ENCODE measurements at places on chromosomes 7 and 10. TPM values are rescaled to one million over a fixed set of nuclear protein-coding genes. Genes with fewer than 3 reads are reported as not detected.
A peak's percentile ranks its signal among the peaks of the same experiment; 100 is the strongest.

GRCh38 chr7:41052736-41053135 lies 650.2 kb downstream of the INHBA start:
- no peak for DNase-seq

- no peak for DNase-seq
Measured at GRCh38 chr10:106819490-106819889, 345.0 kb downstream of the SORCS1 start.

- no peak for DNase-seq
Measured at GRCh38 chr10:114021717-114022680, 21.7 kb upstream of the ADRB1 start.

DNA sequence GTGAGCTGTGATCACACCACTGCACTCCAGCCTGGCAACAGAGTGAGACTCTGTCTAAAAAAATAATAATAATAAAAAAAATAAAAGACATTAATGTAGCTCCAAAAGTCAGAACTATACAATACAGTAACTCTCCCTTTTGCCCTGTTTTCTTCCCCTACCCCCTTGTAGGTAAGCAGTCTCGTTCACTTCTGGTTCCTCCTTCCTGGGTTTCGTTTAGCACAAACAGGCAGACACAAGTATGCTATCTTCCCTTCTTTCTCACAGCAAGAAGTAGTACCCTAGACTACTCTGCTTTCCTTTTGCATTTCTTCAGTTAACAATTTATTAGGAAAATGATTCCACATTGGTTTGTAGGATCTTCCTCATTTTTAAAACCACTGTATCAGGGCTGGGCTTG lies 33.1 kb downstream of the PDSS1 start:
- no peak for DNase-seq

DNA sequence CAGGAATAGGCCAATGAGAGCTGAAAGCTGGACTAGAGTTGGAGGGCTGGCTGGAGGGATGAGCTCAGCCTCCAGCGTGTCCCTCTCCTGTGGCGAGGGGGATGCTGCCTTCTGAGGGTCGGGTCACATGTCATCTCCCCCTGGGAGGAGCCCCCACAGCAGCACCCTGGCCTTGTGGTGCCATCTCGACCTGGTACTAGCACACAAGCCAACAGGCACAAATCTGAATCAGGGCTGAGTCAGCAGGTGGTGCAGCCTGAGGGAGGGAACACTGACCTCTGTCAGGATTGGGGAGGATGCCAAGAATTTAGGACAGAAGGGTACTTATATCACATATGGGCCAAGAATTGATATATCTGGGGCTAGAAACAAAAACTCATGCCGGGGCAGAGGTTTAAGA lies 280.4 kb downstream of the CELF2 start:
- DNase-seq: peak; percentile 78

- no peak for DNase-seq
Measured at GRCh38 chr7:148437043-148437442, 153.5 kb upstream of the C7orf33 start.

DNA sequence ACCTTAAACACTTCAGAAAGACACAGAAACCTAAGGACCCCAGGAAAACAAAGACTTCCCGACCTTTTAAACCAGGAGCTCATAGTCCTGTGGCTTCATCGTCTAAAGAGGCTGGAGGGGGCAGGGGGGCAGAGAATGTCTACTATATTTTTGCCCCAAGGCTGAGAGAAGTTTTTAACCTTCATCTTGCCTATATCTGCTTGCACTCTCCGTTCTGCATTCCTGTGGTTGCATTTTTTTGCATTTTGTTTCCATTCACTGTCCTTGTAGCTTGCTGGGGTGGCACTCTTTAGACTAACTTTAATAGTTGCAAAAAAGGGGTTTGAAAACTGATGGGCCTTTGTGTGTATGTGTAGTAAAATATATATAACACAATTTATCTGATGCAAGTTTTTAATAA lies 23.7 kb downstream of the PRKAR2B start:
- no peak for DNase-seq

GRCh38 chr10:48934672-48935501 lies 4.8 kb downstream of the LRRC18 start:
- DNase-seq: peak; percentile 42

- DNase-seq: no peak
Measured at GRCh38 chr7:131765575-131765974, 209.1 kb upstream of the PODXL start.

DNA sequence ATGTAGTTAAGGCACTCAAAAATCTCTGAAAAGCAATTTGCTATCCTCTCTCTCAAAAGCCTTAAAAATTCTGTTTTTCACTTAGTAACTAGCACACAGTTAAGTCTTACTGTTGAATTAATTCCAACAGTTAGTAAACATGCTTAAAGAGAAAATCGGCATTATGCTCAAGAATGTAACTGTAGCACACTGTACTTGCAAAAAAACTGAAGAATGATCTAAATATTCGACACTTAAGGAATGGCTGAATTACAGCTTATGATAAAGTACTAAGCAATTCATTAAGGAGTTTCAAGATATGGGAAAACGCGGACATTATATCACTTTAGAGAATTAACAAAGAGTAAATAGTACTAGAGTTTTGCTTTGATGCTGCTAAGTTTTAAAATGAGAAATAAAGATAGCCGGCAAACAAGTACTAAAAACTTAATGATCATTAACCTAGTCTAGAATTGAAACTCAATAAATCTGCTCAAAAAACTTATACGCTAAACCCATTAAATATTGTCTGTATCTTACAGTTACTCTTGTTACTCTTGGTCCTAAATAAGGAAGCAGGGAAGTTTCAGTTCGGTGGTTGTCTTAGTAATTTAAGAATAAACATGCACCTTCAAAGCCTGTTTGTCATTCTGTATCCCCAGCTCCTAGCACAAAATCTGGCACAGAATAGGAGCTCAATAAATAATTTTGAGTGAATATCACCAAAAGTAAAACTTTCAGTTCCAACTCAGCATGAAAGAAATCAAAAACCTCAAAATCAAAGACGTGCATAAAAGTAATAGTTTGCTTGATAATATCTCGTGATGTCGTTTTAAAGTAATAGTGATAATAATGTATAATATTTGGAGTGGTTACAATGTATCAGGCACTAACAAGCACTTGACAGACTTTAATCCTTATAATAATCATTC lies 1.2 kb downstream of the TRDMT1 start:
- DNase-seq: no peak

- DNase-seq: no peak
Measured at GRCh38 chr7:138875794-138876193, 77.8 kb upstream of the ATP6V0A4 start.

DNA sequence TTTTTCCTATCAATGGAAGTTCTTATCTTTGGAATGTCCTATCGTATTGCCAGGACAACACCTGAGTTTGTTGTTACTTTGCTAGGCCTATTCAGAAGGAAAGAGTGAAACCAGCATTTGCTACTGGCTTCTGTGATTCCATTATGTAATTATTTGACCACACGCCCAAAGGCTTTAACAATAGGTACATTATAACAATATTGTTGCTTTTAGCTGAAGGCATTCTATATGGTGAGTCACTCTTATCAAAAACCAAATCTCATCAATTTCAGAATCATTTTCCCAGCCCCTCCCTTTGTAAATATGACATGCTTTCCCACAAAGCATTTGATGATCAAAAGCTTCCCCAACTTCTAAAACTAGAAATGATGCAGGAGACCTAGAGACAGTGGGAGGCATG lies 294.4 kb upstream of the NEBL start:
- DNase-seq: no peak

- DNase-seq: no peak
Measured at GRCh38 chr7:109387530-109387929, 817.9 kb downstream of the DNAJB9 start.

GRCh38 chr10:110762849-110763211 lies 108.9 kb upstream of the PDCD4 start:
- no peak for DNase-seq

DNA sequence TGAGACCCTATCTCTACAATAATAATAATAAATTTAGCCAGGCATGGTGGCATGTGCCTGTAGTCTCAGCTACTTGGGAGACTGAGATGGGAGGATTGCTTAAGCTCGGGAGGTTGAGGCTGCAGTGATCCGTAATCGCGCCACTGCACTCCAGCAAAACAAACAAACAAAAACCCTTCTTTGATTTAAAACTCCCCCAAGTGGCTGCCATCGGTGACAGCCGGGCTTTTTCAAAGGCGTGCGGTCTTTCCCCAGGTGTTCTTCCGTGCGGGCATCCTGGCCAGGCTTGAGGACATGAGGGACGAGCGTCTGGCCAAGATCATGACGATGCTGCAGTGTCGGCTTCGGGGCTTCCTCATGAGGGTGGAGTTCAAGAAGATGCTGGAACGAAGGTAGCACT lies 1.9 kb upstream of the MYH16 start:
- DNase-seq: no peak

Gene AKR1C8
- total RNA-seq: not detected

Gene UNCX
- not detected for total RNA-seq

Gene GDF10
- 1.7 TPM for total RNA-seq

Gene PDZD7
- 1.5 TPM for total RNA-seq

Gene PON1
- not detected for total RNA-seq

Gene OR13A1
- total RNA-seq: not detected

Gene TMEM130
- 3.7 TPM for total RNA-seq

All from vagina (tissue), 2 donors.